ENCODE measurements at places on chromosomes 6 and 20. TPM values are rescaled to one million over a fixed set of nuclear protein-coding genes. Genes with fewer than 3 reads are reported as not detected.

The PNLDC1 gene
- total RNA-seq: not detected

The TNF gene
- not detected for total RNA-seq

The LZTS3 gene
- 15.0 TPM for total RNA-seq

The TCEA2 gene
- 30.0 TPM for total RNA-seq

The MCCD1 gene
- total RNA-seq: not detected

All from temporal lobe (tissue), 4 donors.